ENCODE measurements at places on chromosomes 7 and 10. TPM values are rescaled to one million over a fixed set of nuclear protein-coding genes. Genes with fewer than 3 reads are reported as not detected.
A peak's percentile ranks its signal among the peaks of the same experiment; 100 is the strongest.

Gene GIMAP5
- not detected for total RNA-seq

DNA sequence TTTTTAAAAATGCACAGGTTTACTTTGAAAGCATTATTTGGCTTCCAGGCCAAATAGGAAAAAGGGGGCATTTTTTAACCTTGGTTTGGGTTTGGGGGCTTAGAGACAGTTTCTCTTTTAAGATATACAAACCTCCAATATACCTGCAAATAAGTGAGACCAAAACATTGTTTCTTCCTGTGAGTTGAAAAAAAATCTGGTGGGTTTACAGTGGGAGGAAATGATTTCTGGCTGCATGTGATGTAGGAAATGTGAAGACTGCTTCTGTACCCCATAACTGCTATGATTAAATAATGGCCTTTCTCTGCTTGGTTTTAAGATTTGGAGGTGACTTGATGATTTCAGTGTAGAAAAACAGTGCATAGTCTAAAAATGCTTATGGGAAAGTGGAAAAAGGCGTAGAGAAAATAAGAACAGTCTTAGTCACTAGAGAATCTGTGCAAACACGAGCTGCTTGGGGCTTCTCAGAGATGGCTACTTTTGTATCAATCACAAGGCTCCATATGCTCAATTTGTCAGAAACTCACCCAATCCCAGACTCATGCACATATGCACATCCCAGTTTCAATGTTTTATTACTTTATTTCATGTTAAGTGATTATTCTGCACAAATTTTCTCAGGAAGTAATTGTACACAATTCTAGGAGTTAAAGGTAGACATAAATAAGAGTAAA is 22.1 kb upstream of the PRKCQ start:
- DNase-seq, result no peak

Gene TWIST1
- 31.2 TPM for total RNA-seq

Gene GPC2
- 2.3 TPM for total RNA-seq

DNA sequence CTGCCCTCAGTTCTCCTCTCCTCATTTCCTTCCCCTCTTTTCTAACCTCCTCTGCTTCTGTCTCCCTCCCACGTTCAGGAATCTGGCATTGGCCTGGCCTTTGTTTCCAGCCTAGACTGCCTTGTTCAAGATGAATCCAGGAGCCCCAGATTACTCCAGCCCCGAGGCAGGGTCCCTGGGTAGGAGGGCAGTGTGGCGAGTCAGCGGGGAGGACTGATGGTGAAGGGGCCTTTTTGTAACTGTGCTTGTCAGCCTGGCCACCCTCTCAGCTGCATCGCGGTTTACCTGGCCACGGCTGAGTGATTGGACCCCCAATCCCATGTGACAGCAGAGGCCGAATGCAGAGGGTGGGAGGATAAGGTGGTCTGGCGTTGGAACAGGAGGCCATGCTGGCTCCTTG is 96.1 kb upstream of the SHH start:
- DNase-seq, result no peak

Gene MINPP1
- total RNA-seq, result 24.4 TPM

DNA sequence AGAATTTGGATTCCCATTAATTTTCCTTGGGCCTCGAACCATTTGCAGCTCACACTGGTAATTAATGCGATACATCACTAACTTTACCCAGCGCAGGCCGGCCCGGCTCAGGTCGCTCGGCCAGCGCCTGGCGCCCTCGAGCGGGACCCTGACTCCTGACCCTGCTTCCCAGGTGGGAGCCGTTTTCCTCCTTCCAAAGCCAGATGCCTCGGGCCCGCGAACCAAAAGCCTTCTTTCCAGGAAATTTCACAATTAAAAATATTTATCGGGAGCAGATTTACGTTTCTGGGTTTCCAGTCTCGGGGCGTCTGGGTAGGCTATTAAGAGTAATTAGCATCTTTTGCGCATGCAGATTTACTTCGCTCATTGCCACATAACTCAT is 12.2 kb downstream of the LBX1 start:
- no peak for DNase-seq

DNA sequence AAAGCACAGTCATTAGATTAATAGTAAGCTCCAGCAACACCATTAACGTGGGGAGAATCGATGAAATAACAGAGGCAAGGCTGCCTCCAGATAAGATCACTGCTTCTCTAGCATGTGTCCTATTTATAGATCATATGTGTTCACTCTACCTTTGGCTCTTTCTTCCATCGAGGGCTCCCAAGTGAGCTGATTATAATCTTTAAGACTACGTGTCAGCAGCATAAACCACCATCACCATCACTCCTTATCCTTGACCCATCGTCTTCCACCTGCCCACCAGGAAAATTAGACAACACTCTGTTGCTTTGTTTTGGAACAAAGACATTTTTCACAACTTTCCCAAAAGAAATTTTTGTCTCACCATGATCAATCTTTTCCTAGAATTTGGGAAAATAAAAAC is 71.2 kb upstream of the CARD11 start:
- no peak for DNase-seq

Gene MOSPD3
- 3.9 TPM for total RNA-seq

DNA sequence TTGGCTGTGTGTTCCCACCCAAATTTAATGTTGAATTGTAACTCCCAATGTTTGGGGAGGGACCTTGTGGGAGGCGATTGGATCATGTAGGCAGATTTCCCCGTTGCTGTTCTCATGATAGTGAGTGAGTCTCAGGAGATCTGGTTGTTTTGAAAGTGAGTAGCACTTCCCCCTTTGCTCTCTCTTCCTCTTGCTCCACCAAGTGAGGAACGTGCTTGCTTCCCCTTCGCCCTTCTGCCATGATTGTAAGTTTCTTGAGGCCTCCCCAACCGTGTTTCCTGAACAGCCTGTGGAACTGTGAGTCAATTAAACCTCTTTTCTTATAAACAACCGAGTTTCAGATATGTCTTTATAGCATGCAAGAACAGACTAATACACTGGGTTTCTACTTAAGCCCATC is 176.3 kb downstream of the CDK14 start:
- DNase-seq, result no peak

GRCh38 chr10:12484941-12485805 is 135.8 kb downstream of the CAMK1D start:
- no peak for DNase-seq

- DNase-seq, result no peak
Measured at GRCh38 chr10:1274701-1275544, 218.7 kb downstream of the WDR37 start.

GRCh38 chr7:24328050-24328449 is 44.1 kb downstream of the NPY start:
- no peak for DNase-seq

DNA sequence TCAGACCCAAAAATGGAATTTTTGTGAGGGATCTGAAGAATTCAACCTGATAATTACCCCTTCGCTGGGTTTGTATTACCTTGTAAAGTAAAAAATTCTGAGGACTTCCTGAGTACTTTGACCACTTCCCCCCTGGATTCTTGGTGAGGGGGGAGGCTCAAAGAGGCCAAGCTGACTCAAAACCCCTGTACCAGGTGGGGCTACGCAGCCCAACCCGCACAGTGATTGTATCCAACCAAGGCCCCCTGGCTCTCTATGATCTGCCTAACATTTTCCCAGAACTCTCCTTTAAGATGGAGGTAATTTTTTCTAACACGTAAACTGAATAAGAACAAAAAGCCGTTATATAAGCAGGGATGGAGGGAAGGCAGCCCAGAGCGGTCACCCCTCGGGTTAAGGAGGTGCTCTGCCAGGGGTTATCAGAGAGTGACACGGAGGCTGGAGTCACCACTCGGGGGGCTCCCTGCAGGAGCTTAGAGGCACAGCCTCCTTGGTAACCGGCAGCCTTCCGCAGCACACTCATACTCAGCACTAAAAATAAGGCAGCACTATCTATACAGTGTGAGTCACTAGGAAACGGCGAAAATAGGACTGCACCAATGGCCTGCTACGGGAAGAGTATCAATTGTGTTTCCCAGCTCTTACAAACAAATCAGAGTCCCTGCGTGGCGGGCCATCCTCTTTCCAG is 255.4 kb downstream of the ELMO1 start:
- no peak for DNase-seq

DNA sequence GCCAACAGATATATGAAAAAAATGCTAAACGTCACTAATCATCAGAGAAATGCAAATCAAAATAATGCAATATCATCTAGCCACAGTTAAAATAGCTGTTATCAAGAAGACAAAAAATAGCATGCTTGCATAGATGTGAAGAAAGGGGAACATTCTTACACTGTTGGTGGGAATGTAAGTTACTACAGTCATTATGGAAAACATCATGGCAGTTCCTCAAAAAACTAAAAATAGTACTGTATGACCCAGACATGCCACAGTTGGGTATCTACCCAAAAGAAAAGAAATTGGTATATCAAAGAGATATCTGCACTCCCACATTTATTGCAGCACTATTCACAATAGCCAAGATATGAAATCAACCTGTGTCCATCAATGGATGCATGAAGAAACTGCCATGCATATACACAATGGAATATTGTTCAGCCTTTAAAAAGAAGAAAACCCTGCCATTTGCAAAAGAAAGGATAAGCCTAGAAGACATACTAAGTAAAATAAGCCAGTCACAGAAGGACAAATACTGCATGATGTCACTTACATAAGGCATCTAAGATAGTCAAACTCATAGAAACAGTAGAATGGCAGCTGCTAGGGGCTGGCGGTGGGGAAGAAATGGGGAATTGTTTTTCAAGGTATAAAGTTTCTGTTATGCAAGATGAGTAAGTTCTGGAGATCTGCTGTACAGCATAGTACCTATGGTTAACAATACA is 107.0 kb downstream of the PTPN20 start:
- no peak for DNase-seq

DNA sequence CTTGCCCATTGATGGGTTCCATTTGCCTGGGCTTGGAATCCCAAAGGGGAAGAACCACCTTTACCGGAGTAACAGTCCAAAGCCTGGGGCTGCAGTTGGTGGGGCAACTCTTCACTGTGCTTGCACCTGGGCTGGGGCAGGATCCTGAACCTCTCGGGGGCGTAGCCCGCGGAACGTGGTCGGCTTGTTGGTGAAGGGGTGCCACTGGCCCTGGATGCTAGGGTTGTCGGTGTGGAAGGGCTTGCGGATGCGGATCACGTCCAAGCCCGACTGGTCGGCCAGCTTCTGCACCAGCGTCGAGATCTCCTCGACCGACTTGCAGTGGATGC is 710 bp downstream of the MRPL43 start:
- DNase-seq, result no peak

Gene PVRIG
- total RNA-seq, result not detected

GRCh38 chr7:151115121-151115835 is 29.0 kb downstream of the AGAP3 start:
- peak; percentile 12 for DNase-seq

DNA sequence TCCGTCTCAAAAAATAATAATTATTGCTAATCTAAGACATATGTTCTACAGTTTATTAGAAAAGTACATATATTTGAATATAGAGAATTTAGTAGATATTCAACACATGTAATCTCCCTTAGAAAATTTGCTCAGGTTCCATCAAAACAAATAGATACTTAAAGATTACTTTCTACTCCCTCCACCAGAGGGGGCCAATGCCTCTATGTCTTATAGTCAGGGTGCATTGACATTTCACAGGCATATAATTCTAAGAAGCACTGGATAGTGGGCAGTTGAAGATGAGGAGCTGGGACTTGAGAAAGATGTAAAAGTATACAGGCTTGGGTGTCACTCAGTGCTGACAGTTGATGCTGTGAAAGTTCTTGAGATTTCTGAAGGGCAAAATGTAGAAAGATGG is 301.6 kb upstream of the HPS1 start:
- DNase-seq, result no peak

- no peak for DNase-seq
Measured at GRCh38 chr7:69878591-69878990, 280.3 kb downstream of the AUTS2 start.

- DNase-seq, result no peak
Measured at GRCh38 chr7:114631249-114631822, 216.7 kb downstream of the FOXP2 start.

- DNase-seq, result no peak
Measured at GRCh38 chr10:7297094-7297493, 113.7 kb downstream of the SFMBT2 start.

- no peak for DNase-seq
Measured at GRCh38 chr10:11050301-11051287, 32.9 kb downstream of the CELF2 start.

All from fibroblast of lung (primary cell).